HFFc6 (cell line): ENCODE measurements at places on chromosomes 5 and 9. TPM values are rescaled to one million over a fixed set of nuclear protein-coding genes. Genes with fewer than 3 reads are reported as not detected.

KIF4B gene
- 0.09 to 0.13 TPM (median 0.13 TPM) in 3 replicates for total RNA-seq

GRCh38 chr5:134130239-134130945 lies 15.9 kb downstream of the TCF7 start:
- no peak for DNase-seq

DNA sequence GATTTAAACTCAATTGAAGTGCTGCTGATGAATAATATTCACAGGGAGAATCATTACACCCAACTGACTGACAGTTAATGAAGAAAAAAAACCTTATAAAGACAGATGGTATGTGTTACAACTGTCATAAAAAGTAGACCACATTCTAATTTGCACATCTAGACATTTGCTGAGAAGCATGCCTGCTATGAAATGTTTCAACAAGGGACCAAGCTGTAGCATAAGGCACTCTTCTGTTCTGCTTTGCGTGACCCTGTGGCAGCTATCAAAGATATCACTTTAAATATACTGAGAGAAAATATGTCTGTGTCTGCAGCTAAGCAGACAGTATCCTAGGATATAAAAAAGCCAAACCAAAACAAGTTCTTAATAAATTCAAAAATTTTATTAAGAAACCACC lies 153.7 kb downstream of the TMEM232 start:
- DNase-seq: no peak

GRCh38 chr9:6681957-6682501 lies 36.5 kb upstream of the GLDC start:
- no peak for DNase-seq

MATR3 gene
- 117 and 124 TPM in 2 replicates for total RNA-seq

- DNase-seq: no peak
Measured at GRCh38 chr5:163190784-163191183, 246.6 kb upstream of the CCNG1 start.

- DNase-seq: no peak
Measured at GRCh38 chr5:168011096-168011495, 280.3 kb upstream of the WWC1 start.

LRRC19 gene
- total RNA-seq: not detected in 3 replicates

- DNase-seq: peak; percentile 33
Measured at GRCh38 chr5:149256451-149256850, 15.2 kb upstream of the AFAP1L1 start.

ANKRD31 gene
- 0.04 to 0.07 TPM in 2 of 3 replicates, not detected in the other for total RNA-seq

IL13 gene
- not detected in 3 replicates for total RNA-seq

DNA sequence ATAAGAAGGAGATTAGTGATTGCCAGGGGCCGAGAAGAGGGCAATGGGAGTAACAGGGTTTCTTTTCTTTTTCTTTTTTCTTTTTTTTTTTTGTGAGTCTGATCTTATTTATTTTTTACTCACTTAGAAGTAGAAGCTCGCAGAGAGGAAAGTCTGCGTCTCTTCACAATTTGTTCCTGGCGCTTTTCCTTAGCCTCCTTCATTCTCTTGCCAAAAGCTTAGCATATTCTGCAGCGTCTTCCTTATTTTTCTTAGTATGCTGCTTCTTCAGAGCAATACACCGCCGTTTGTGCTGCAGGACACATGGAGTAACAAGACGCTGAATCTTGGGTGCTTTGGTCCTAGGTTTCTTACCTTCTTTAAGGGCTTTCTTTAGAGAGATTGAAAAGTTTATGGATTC lies 30.3 kb upstream of the DENND4C start:
- no peak for DNase-seq

GRCh38 chr9:34430843-34431437 lies 27.4 kb downstream of the FAM219A start:
- peak; percentile 91 for DNase-seq

FAM221B gene
- total RNA-seq: not detected in 3 replicates
